NCI-H510A (cell line): ENCODE measurements at places on chromosomes 2 and 18.

- DNase-seq: no peak
Observed at GRCh38 chr2:211591426-211591825, 947.2 kb downstream of the ERBB4 start.

DNA sequence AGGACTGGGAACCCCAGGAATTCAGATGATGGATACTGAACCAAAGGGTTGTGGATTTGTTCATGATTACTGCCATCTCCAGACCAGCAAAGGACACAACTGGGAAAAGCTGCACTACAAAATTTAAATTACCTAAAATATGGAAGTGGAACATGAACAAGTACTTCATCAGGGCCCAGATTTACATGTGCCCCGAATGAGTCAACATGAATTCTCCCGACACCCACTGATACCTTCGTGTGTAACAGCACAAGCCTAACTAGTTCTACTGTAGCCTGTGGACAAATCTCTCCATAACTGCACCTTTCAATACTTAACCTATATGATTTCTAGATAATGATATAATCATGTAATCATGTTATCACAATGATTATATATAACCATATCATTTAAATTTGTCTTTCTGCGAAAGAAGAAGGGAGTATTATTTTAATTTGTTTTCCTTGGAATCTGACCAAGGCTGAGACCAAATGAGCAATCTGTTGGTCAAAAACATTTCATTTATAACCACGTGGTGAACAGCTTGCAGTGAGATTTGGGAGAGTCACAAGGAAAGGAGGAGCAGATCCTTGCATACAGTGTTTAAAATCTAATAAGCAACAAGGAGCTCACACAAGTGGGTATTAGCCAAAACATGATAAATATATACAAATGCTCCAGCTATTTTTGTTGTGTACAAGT is 70.5 kb downstream of the CACNB4 start:
- no peak for DNase-seq

DNA sequence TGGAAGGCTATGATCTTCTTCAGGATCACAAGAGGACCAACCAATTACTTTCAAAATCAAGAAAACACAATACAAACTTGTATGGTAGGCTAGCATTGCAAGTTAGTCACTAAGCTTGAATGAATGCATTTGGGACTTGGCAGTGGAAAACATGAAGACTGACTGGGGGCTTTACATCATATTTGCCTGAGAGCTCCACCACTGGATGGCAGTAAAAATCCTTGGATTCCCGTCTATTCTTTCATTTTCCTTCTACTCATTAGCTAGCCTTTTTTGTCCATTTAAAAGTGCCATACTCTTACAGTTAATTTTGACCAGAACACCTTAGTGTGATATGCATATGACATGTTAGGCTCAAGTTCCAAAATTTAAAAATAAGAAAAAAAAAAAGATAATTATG is 63.5 kb upstream of the RASGRP3 start:
- DNase-seq: no peak

GRCh38 chr2:45559436-45559835 is 51.6 kb downstream of the SRBD1 start:
- no peak for DNase-seq

DNA sequence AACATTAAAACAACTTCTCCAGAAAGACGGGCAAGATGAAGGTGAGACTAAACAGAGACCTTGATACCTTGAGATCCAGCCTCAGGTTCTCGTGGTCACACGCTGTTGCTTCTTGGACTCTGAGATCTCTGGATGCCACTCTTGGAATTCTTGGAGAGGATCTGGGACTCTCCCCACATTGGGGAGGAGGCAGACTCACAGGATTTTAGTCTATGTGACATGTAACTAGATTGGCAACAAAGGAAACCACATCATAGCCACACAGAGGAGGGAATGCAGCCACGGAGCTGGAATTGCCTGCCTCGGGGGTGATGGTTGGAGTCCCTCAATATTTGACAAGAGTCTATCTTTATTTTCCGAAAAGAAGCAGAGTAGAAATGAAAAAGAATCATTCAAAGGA is 78.8 kb upstream of the IGFBP5 start:
- DNase-seq: no peak

GRCh38 chr18:36368889-36369288 is 71.4 kb downstream of the FHOD3 start:
- no peak for DNase-seq

- no peak for DNase-seq
Observed at GRCh38 chr2:75574106-75574505, 13.4 kb upstream of the EVA1A start.

- DNase-seq: no peak
Observed at GRCh38 chr2:238890618-238891456, 43.0 kb downstream of the TWIST2 start.

- no peak for DNase-seq
Observed at GRCh38 chr2:84297155-84297554, 161.9 kb downstream of the SUCLG1 start.

DNA sequence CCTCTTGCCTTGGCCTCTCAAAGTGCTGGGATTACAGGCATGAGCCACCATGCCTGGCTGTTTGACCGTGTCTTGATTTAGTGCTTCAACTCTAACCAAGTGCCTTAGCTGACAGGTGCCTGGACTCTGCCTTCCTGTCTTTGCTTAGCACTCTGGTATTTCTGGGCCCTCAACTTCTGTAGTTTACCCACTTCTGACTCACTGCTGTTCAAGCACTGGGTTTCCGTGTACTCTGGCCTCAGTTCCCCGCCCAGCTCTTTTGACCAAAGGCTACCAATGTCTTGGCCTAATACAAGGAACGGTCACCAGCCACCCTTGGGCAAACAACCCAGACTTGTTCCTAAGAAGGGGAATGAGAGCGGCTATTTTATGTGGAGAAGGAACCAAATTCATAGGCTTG is 35.7 kb upstream of the CABLES1 start:
- no peak for DNase-seq

DNA sequence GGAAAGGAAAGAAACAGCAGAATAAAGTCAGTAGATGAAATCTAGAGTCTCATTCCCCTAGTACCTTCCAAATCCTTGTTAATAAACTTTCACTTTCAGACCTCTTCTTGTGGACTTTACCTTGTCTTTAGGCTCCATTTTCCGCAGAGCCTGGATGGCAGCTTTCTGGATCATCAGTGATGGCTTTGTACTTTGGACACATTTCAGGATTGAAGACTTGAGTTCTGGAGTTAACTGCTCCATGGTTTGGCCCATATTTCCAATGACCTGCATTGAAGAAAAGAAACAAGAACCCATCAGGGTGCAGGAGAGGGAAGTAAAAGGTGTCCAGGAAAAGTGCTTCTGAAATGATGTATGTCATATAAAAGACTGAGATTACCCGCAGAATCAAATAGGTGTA is 14.4 kb downstream of the APOB start:
- no peak for DNase-seq

- DNase-seq: no peak
Observed at GRCh38 chr18:21242780-21243401, 859 bp downstream of the GREB1L start.

DNA sequence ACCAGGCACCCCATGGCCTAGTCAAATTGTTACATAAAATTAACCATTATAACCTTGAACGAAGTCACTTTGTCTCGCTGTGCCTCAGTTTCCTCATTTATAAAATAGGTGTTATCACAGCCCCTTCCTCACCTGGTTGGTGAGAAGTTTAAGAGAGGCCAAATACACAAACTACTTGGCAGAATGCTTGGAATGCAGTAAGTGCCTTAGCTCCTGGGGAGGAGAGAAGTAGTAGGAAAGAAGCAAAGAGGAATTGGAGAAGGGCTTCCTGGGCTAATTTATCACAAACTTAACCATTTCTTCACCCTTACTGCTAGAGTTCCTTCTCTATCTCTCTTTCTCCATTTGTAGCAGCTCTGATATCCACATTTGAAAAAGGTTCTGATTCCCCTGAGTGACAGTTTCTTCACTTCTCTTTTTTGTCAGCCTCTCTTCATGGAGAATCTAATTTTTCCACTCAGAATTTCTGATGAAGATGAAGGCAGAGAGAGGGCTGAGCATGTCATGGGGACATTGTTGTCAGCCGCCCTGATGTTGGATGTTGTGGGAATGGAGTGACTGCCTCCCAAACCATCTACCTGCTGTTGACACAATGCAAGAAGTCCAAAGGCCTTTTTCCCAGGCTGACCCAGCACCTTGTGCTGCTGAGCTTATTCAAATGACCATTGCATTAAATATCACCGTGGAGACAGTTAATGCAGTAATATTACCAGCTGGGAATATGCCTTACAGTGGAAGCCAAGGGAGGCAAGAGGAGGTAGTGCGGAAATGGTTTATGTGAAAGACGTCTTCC is 60.4 kb downstream of the BOD1L2 start:
- no peak for DNase-seq

DNA sequence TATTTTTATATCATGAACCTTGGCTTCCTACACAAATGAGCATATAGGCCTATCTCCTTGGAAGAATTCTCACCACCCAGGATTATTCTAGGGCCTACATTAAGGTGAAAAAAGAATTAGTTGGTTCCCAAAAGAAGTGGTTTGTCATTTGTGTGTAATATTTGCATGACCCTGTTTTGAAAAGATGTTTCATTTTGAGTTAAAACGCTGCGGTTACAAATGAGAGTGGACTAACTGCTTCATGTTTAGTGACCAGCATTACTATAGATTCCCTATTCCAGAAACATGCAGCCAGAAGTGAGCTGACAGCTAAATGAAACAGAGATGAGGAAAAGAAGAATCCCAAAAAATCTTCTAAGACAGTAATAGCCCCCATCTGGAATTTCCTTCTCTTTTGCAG is 44.1 kb upstream of the TMEM178A start:
- no peak for DNase-seq

- DNase-seq: no peak
Observed at GRCh38 chr2:108193251-108193650, 46.5 kb upstream of the SULT1C3 start.

DNA sequence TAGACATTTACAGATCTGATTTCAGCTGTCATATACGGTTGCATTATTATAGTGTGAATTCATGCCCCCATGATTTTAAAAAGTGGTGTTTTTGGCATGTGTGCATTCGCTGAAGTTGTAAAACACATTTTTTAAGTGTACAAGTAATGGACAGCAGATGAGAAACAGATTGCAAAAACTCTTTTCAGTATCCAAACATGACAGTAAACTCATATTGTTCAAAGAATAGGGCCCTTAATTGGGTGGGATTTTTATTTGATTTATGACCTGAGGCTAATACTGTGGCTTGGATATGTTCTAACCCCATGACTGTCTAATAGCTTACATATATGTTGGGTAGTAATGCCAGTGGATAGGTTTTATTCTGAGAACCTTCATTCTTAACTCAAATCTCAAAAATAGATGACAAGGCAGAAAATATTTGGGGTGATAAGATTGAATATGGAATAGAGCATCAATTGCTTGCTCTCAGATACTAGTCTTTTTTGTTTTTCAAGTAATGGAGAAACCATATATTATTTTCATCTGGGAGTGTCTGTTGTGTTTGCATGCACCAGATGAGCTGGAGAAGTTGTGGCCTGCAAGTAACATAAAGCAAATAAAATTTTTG is 118.6 kb downstream of the PARD3B start:
- no peak for DNase-seq

- no peak for DNase-seq
Observed at GRCh38 chr2:127388423-127389164, 819 bp upstream of the MAP3K2 start.
